Suppressor macrophage (primary cell): ENCODE measurements at places on chromosomes 2 and 18.

- DNase-seq: no peak
Measured at GRCh38 chr18:26821181-26821580, 44.3 kb downstream of the AQP4 start.

GRCh38 chr18:3912705-3913104 is 462.7 kb downstream of the TGIF1 start:
- DNase-seq: no peak

DNA sequence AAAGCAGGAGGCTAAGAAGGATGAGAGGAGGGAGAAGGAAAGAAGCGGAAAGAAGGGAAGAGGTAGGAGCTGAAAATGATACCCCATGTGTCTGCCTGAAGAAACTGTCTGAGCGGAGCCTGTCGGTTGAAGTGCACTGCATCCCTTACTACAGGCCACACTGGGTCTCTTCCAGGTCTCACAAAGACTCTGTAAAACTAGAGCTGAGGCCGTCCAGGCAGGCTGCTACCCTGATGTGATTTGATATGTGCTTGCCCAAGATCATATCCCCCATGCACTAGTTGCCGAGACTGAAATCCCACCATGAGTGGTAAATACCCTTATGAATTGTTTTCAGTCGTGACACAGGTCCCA is 134.4 kb downstream of the MAIP1 start:
- DNase-seq: no peak

DNA sequence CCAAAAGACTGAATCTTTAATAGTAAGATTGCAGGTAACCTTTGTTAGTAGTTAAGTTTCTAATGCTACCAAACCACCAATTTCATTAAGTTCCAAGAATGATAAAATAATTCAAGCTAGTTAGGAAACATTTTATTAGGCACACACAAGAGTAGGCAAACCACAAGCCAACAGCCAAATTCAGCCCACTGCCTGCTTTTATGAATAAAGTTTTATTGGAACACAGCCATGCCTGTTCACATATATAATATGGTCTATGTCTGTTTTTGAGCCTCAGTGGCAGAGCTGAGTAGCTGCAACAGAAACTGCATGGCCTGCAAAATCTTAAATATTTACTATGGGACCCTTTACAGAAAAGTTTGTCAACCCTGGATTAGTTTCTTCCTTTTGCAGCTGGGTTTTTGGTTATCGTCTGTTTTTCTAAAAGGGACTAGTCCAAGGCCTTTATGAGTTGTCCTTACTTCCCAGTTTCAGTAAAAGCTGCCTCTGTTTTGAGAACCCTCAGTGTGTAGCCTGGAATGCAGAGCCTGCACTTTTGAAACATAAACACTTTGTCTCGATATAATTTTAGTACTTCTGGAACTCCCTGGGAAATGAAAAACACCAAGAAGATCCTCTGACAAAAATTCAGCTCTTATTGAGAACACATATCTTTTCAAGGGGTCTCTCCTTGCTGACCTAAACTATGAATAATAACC is 39.1 kb downstream of the FRZB start:
- no peak for DNase-seq

- no peak for DNase-seq
Measured at GRCh38 chr2:230520875-230521155, 104.8 kb downstream of the SP100 start.

DNA sequence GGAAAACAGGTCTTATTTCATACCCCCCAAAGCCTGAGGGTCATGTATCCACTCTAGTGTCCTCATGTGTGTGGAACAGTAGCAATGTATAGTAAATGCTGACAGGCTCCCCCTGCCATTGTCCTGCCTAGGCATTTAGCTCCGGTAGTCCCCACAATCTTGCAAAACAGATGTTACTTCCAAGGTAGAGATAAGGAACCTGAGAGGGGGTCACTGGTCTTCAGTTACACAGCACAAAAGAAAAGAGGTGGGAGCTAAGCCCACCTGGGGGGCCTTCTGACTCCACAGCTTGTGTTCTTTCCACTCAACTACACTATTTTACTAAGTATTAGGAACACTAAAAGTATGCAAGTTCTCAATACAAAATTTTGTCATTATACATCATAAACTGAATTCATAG is 17.4 kb upstream of the FECH start:
- DNase-seq: no peak

DNA sequence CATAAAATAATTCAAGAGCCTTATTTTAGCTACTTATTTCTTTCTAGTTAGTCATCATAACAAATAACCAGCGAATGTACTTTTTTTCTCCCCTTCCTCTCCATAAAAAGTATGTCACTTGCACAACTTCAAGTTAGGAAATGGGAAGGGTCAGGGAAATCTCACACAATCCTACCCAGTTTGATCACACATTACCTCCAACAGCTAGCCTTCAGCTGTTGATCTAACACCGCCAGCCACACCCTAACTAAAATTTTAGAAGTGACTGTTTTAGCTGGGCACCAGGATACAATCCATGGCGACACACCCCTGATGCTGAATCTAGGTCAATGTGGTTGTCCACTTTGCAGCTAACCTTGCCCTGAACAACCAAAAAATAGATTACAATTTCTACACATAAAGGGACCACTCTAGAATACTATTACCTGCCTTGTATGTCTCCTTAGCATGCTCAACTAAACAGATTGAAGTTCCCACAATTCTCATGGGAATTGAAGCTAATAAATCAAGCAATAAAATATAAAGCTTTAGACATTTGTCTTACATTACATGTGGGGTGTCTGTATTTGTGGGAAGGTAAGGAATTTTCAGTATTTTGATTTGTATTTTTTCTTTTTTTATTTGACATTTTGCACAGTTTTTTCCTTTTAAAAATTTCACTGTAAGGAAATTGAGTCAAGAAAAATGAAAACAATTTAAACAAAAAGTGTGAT is 7.3 kb upstream of the COL3A1 start:
- no peak for DNase-seq

DNA sequence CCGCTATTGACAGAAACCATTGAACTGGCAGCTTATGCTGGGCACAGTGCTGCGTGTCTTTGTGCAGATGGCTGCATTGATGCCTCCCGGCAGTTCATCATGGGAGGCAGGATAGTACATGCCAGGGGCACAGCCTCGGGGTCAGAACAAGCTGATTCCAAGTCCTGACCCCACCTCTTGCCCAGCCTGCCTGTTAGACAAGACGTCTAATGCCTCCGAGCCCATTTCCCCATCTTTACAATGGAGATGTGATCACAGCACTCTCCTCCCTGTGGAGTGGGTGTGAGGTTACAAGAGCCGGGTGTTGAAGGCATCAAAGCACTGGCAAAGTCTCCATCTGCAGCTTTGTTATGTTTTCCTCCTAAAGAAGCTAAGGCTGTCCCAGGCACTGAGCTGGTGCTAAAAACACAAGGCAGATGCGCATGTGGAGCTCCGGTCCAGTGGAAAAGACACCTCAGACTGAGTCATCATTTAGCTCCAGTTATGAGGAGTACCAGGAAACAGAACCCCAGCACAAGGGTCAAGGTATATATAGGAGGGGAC is 125.7 kb upstream of the EPAS1 start:
- no peak for DNase-seq

GRCh38 chr18:12242658-12243260 is 11.4 kb upstream of the CIDEA start:
- no peak for DNase-seq

DNA sequence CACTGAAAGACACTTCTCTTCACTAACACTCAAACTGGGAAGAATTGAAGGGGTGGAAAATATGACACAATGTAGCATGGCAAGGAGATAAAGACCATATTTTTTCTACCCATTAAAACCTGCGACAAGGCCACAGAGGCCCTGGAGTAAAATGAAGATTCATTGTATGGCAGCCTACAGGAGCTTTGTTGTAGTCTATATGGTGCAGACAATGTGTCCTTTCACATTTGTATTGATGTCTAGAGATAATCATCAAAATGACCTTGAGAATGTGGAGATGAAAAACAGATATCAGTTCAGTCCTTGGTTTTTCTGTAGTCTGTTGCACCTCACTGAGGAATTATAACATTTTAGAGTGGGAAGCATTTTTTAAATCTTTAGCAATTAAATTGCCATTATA is 80.1 kb downstream of the CSRNP3 start:
- no peak for DNase-seq

- no peak for DNase-seq
Measured at GRCh38 chr18:1658908-1659566, 754.4 kb downstream of the ADCYAP1 start.

DNA sequence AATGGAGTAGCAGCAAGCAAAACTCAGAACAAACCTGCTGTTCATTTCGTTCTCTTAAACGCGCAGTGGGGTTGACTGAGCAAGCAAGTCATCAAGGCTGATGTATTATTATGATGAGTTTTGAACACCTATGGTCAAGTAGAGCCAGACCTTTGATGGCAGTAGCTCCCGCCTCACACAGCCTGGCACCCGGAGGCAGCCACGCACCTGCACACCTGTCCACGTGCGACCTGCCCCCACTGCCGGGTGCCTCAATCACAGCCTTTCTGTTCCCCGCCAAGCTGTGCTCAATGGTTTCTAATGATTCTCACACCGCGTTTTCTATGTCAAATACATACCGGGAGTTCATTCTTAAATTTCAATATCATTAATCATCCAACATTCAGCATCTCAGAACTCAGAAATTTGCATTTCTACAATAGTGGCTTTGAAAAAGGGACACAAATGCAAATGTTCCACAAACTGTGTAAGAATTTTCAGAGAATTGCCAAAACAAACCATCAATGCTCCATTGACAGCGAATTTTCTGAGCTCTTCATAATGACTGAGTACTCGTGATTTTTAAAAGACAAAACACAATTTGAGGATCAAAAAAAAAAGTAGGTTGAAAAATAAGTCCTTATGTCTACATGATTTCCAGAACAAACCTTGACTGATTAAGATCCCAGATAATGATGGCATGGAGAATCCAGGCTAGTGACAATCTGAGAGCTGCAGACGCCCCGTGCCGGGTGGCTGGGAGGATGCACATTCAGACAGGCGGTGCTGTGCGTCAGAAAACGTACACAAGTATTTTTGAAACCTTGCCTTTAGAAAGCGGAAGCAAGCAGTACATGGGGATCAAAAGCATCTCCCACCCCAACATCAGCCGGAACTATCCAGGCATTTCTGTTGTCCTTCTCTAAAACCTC is 56.6 kb downstream of the HDAC4 start:
- DNase-seq: no peak

DNA sequence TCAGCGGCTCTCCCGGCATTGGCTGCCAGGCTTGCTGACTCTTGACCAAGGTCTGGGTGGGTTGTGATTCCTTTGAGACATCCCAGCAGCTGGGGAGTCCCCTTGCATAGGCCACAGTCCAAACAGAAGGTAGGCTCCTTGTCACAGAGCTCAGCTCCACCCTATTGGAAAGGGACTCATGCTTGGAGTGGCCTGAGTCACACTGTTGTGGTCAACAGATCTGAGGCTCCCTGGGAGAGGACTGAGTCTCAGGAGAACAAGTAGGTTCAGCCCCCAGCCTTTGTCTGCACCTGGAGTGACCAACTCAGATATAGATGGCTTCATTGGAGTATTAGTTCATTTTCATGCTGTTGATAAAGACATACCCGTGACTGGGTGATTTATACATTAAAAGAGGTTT is 32.1 kb upstream of the SH3BP4 start:
- DNase-seq: no peak

DNA sequence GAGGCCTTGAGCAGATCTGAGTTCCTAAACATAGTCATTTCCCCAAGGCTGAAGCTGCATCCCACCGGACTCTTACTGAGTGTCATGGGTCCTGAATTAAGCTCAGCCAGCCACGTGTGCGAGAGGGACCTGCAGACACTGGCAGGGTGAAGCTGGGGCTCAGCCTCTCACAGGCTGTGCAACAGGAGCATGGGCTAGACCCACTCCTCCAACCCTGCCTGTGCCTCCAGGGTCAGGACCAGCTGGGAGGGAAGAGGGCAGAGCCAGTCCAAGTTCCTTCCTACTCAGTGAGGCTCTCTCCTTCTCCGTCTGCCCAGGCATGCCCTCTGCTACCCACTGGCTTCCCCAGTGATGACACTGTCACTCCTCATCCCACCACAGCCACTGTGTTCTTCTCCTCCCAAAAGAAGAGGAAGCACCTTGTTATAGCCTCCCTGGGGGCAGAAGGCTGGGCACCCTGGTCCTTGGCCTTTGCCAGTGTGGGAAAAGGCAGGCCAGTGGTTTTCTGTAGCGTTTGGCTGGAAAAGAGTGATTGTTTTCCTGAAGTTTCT is 78.9 kb downstream of the KCNF1 start:
- DNase-seq: peak; percentile 36

DNA sequence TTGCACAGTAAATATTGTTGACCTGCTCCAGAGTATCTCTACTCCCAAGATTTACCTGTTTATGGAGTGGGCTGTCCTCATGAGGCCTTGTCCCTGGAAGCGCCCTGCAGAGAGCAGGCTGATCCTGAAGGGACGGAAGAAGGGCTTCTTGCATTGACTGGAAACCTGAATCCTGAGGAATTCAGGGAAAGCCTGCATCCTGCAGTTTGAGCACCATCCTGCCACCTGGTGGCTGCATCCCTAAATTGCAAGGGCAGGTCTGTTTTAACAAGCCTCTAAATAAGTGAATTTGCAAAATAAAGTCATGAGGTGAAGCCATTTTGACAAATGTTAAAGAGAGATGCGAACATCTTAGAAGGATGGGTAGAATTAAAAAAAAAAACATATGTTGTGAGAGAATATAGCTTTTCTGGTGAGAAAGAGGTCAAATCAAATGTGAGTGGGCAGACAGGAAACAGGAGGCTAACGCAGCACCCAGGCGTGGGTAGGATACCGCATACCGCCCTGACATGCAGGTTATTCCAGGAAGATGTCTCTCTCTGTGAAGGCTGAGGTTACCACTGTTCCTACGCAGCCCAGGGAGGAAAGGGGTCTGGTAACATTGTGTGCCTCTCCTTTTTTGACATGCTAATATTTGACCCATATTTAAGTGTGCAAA is 754.9 kb downstream of the RNF144A start:
- DNase-seq: peak; percentile 79

GRCh38 chr2:175097297-175097696 is 70.7 kb downstream of the ATF2 start:
- no peak for DNase-seq

DNA sequence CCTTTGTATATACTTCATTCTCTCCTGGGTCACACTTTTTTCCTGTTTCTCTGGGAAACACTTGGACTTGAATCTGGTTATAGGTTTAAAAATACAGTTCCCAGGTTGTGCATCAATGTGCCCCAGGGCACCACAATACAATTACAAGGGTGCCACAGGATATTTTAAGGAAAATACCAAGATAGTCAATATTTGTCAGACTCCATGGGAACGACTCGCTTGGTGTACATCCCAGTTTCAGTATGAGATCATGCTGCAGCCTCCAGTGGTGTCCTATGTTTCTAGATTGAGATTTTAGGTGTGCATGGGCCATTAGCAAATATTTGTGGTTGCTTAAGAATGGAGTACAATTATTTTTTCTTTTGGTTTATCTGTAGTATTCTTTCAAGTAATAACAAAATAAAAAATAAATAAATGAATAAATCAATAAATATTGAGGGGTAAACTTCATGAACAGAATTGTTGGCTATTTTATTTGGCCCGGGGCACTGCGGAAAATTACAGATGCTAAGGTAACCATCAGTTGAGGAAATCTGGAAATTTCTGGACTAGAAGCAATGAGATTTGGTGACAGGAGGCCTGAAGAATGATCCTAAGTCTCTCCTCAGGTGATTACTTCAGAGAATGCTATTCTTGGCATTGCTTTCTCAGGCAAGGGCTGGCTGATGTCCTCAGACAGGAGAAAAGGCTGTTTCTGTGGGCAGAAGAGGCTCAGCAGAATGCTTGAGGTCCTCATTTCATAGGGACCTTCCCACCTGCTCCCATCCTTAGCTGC is 649.3 kb upstream of the SOX11 start:
- DNase-seq: no peak
